Renal cortical epithelial cell (primary cell): ENCODE measurements at places on chromosomes 4 and X. TPM values are rescaled to one million over a fixed set of nuclear protein-coding genes. Genes with fewer than 3 reads are reported as not detected.

GRCh38 chrX:154444755-154445246, 860 bp downstream of the FAM50A start:
- no peak for DNase-seq

The PCDH19 gene
- 0.15 and 0.17 TPM in 2 replicates for total RNA-seq

DNA sequence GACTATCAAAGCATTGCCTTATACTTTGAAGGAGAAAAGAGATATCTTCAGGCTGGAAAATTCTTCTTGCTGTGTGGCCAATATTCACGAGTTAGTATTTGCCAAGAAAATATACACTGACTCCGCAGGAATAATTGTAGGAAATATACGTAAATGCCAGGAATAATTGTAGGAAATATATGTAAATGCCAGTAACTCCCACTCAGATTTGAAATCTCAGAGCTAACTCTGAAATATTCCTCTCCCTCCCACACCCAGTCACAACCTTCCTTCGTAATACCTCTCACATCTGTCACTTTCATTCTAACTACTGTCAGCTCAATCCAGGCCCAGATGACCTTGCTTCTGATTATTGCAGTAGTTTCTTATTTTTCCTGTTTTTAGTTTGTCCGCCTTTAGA, 73.5 kb downstream of the WDR19 start:
- no peak for DNase-seq

The SASH3 gene
- total RNA-seq = not detected in 2 replicates

DNA sequence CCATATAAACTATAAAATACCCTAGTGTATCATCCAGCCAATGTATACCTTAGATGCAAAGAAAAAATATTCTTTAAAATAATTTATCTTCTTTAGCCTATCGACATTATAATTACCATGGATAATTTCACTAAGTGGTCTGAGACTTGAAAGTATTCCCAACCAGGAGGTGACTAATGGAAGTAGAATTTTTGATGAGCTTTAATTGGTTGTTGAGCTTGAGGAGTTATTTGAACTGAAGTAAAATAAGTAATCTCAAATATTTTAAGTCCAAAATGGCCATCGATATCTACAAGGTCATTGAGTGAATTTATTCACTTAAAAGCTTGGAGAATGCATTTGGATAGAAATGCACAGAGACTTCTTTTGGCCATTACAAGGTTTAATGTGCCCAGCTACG, 436.2 kb downstream of the TLL1 start:
- DNase-seq = no peak

- peak; percentile 25 for DNase-seq
These were observed 57.7 kb downstream of the WFS1 start for GRCh38 chr4:6327220-6327917.

DNA sequence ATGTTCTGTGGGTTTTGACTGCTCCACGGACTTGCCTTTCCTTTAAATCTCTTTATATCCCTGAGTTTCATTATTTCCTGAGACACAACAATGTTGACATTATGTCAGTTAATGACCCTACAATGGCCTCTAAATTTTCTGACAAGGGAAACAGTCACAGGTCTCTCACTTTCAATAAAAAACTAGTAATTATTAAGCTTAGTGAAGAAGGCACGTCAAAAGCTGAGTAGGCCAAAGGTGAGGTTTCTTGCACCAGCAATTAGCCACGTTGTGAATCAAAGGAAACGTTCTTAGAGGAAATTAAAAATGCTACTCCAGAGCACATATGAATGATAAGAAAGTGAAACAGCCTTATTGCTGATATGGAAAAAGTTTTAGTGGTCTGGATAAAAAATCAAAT, 930.2 kb upstream of the GRID2 start:
- peak; percentile 55 for DNase-seq

DNA sequence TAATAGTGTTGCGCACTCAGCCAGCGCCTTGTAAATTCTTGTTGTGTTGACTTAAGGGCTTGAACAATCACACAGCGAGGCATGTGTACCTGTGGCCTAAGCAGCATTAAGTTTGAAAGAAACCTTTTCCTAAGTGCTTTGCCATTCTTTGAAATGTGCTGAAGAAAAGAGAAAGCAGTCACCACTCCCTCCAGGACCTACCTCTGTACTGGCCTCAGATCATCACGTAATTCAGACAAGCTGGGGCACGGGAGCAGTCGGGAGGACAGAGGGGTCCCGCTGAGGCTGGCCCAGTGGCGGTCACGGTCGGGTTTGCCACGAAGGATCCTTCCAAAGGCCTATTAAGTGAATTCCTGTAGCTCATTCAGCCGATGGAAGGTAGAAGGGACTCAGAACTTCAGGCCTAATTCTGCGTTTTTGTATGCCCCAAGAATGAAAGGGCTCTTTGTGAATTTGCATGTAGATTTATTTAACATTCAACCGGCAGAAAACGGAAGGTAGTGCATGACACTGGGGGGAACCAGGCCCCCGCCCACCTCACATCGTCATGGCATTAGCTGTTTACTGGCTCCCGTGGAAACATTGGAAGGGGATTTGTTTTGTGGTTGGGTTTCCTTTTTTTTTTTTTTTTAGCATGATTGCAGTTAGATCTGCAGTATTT, 106.3 kb downstream of the TRAPPC11 start:
- DNase-seq = peak; percentile 58

- no peak for DNase-seq
These were observed 142.3 kb downstream of the PCDH18 start for GRCh38 chr4:137389911-137390520.

DNA sequence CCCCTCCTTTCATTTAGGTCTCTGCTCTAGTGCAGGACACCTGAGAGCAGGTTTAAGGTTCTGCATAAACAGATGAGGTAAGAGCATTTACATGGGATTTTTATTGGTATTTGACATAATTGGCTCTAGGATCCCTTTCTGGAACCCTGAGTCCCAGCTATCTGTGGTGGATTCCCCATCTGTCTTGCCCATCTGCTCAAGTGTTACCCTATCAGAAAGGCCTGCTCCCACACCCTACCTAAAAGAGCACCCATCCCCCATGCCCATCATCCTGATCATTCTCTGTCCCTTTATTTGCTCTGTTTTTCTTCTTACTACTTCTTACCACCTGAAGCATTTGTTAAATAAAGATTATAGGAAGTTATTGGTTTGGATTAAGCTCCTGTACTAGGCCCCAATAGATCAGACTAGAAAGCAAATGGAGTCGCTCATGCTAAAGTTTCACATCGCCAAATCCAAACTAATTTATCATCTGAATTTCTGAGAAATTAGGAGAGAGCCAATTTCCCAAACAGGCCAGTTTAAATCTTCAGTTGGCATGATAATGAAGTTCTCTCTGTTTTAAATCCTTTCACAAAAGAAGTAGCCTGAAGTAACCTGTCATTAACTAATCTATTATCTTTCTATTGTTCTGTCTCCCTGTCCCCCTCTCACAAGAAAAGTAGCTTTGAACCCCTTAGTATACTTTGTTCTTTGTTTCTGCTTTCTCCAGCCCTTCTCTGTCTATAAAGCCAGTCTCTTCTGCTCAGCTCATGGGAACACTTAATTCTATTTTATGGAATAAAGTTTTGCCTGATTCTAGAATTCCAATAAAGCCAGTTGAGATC, 178.6 kb downstream of the ZNF674 start:
- no peak for DNase-seq

The FGFBP1 gene
- total RNA-seq = 0.50 and 19.1 TPM in 2 replicates

DNA sequence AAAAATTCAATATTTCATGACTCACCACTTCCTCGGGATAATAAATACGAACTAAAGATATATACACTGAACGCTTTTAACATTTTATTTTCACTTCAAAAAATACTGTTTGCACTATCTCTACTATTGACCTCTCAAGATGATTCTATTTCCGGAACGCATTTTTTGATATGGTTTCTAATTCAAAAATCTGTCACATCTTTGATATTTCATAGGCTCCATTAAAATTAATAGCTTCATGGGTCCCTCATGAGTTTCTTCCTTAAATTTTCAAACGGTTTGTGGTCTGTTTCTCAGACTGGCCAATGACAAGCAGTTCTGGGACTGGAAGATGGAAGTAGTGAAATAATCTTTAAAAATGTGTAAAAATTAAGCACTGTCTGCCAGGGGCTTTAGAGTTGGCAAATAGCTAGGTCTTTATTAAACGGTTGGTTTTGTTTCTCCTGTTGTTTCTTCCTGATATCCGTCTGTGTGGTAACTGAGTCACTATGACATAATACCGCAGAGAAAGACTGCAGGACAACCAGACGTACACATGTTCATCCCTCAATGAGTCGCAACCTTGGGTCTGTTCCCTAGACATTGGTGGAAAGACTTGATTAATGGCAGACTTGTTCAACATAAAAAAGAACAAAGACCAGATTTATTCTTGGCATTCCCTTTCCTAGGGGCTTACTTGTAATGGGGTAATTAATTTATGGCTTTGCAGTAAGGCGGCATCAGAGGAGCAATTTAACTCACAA, 133.8 kb downstream of the PALLD start:
- peak; percentile 87 for DNase-seq

The PPP1R2C gene
- total RNA-seq = not detected in 2 replicates

DNA sequence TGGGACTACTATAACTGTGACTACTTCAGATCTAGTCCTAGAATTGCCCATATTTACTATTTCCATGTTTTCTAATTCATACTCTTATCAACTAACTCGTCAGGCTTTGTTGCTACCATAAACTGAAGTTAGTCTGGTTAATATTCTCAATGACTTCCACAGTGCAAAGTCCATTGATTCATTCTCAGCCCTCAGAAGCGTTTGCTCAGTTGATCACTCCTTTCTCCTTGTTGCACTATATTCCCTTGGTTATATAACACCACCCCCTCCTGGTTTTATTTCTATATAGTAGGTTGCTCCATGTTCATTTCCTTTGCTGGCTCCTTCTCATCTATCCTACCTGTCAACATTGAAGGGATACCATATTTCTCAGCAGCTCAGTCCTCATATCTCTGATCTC, 27.2 kb upstream of the SLC6A14 start:
- DNase-seq = no peak

DNA sequence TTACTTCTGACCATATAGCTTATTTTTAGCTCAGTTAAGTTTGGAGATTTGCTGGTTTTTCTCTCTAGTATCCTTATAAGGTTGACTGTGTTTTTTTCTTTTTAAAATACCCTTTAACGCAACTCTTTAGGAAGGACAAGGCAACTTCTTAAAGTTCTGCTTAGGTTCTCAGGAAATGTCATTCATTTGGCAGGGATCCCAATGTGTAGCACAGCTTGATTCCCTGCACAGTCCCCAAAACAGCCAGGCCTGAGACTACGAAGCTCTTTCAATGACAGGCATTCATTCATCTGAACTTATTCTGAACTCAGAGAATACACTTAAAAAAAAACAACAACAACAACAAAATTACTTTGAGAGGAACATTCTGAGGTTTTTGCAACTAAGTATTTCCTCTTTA, 1765.8 kb downstream of the PCDH7 start:
- DNase-seq = peak; percentile 13

DNA sequence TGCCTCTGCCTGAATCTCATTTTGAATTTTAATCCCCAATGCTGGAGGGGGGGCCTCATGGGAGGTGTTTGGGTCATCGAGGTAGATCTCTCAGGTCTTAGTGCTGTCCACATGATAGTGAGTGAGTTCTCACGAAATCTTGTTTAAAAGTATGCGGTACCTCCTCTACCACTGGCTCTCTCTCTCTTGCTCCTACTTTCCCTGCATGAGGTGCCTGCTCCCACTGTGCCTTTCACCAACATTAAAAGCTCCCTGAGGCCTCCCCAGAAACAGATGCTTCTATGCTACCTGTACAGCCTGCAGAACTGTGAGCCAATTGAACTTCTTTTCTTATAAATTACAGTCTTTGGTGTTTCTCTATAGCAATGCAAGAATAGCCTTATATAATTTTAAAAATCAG, 560.7 kb upstream of the CPEB2 start:
- DNase-seq = no peak

GRCh38 chr4:70601422-70602039, 9.5 kb downstream of the AMBN start:
- peak; percentile 78 for DNase-seq

The PTCHD1 gene
- total RNA-seq = under 0.01 TPM in 1 of 2 replicates, not detected in the other

GRCh38 chr4:13918991-13919441, 291.5 kb upstream of the BOD1L1 start:
- DNase-seq = no peak

DNA sequence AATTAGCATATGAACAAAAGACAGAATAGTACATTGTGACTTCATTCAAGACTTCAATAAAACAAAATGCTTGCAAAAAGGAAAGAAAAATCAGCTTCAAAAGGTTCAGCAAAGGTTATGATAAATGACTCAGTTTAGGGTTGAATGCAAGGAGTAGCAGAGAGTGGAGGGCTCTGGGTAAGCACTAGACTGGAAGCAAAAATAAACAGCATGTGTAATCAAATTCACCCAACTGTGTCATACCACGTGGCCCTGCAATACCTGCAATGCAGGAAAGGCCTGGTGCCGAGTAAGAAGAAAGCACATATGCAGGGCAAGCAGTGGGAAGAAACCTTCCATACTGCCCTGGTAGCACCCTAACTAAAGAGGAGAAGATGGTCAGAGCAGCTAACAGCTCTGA, 88.7 kb downstream of the ATP11C start:
- DNase-seq = peak; percentile 75

GRCh38 chr4:123632693-123633030, 236.1 kb downstream of the SPRY1 start:
- DNase-seq = no peak

The GPRASP2 gene
- total RNA-seq = 11.5 and 13.2 TPM in 2 replicates

The MEPE gene
- not detected in 2 replicates for total RNA-seq

The APLN gene
- total RNA-seq = 0.17 and 0.60 TPM in 2 replicates

DNA sequence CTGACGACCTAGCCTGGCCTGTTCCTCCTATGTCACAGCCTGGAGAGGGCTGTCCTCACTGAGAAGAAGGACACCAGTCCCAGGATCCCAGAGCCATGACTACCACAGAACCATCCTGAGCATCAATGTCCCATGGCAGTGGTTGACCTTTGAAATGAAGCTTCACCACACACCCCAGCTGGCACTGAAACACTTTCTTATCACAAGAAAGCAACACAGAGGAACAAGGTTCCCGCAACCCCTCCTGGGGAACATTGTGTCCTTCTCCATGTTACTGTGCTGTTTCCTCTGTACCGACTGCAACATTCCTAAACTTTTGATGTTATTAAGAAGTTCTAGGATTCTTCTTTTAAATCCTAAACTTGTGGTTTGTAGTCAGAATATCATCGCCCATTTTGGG, 21.2 kb upstream of the FAM156A start:
- DNase-seq = no peak

- DNase-seq = no peak
These were observed 683.6 kb upstream of the TENM3 start for GRCh38 chr4:181559637-181560036.

GRCh38 chr4:17578482-17578891, 1.5 kb downstream of the LAP3 start:
- DNase-seq = no peak

The GPRIN3 gene
- total RNA-seq = 0.87 and 3.5 TPM in 2 replicates

- no peak for DNase-seq
These were observed 325.3 kb upstream of the RASGEF1B start for GRCh38 chr4:81796790-81797528.

DNA sequence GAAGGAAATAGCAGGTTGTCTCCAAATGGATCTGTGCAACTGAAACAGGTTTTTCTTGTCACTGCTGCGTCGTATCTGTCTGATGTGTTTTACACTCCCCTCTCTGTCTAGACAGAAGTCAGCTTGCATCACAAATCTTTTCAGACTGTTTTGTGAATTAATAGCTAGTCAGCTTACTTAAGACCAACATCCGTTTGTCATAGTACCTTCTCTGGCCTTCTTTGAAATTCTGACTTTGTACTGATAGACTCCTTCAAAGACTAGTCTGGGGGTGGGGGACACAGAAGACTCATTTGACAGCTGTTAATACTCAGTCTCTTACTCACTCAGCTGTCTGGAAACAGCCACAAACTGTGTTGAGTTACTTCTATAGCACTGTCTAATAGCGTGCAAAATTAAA, 197.8 kb downstream of the PALLD start:
- peak; percentile 33 for DNase-seq
